ENCODE measurements at places on chromosomes 5 and 9. TPM values are rescaled to one million over a fixed set of nuclear protein-coding genes. Genes with fewer than 3 reads are reported as not detected.

DNA sequence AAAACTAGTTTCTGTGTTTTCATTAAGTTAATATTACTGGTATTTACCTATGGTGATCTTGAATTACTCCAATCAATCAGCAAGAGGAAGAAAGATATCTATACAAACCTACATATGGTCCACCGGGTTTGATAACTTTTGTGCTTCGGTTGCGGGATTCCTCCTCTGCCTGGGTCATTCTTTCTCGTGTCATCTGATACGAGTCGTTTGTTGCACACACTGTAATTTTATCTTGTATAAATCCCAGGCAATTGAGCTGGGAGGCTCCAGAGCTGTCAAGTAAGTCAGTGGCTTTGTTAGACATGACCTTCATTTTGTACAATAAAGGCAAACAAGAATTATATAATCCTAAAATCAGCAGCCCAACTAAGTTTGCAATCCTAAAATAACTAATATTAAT lies 48.0 kb downstream of the ELL2 start:
- no peak for DNase-seq

DNA sequence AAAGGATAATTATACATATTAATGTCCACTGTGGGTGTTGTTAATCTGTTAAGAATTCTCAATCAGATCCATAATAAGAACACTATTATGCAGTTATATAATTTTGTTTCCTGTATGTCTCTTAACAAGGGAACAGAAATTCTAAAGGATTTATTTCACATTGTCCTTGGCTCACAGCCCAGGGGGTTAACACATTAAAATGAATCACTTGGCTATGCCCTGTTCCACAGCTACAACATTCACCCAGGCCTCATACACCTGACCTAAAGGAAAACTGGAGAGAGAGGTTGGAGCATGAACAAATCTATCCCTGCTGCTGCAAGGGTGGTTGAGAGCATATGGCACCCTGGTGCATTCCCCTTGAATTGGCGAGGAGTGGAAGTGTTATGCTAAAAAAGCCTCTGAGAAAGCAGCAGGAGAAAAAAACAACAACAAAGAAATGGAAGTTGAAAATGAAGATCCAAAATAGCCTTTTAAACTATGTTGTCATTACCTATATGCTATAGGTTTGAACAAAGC lies 116.0 kb downstream of the KCNN2 start:
- DNase-seq = peak; percentile 74

- peak; percentile 64 for DNase-seq
Observed at GRCh38 chr5:167049043-167049663, 1242.3 kb upstream of the WWC1 start.

GRCh38 chr5:118906947-118907346 lies 81.4 kb downstream of the DTWD2 start:
- no peak for DNase-seq

GRCh38 chr5:179307931-179308471 lies 37.3 kb downstream of the ADAMTS2 start:
- no peak for DNase-seq

The RAD1 gene
- polyA plus RNA-seq = 44.2 TPM

The IL13 gene
- not detected for polyA plus RNA-seq

The RETREG1 gene
- 34.4 TPM for polyA plus RNA-seq

All from brain (organoid and tissue), 16 donors.